ENCODE measurements at places on chromosomes 12 and 14.

DNA sequence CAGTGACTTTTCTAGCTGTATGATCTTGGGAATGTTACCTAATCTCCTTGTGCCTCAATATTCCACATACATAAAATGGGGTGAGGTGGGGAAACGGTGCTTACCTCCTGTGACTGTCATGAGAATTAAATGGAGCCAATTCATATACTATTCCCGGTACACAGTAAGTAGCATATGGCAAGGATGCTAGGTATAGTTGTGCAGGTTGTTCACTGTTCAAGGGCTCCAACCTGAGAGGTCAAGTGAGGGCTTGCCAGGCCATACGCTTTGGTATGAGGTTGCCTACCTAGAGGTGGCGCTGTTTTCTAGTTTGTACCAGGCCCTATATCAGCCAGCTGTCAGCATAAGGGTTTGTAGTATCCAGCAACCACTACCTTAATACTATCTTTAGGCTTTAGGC, 3.6 kb upstream of the BATF start:
- peak; percentile 62 for DNase-seq

DNA sequence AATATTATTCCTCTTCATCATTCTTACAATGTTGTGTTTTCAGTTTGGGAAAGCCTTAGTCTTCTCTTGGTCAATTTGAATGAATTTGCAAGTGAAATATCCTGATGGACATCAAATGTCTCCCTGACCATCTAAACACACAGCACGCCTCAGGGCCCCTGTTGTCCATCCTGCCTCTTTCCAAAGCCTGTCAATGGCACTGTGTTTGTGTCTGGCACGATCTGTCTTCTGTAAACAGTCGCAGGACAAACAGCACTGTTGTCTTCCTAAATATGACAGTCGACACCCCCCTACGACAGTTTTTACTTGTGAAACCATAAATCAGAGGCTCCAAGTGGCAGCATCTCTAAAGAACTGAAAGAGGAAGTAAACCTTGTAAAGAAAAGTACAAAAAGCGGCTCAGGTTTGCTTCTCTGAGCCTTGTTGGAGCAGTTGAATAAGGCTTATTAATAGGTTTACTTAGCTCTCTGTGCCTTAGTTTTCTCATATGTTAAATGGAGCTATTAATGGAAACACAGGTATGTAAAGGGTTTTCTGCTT, 285.8 kb downstream of the NRXN3 start:
- no peak for DNase-seq

DNA sequence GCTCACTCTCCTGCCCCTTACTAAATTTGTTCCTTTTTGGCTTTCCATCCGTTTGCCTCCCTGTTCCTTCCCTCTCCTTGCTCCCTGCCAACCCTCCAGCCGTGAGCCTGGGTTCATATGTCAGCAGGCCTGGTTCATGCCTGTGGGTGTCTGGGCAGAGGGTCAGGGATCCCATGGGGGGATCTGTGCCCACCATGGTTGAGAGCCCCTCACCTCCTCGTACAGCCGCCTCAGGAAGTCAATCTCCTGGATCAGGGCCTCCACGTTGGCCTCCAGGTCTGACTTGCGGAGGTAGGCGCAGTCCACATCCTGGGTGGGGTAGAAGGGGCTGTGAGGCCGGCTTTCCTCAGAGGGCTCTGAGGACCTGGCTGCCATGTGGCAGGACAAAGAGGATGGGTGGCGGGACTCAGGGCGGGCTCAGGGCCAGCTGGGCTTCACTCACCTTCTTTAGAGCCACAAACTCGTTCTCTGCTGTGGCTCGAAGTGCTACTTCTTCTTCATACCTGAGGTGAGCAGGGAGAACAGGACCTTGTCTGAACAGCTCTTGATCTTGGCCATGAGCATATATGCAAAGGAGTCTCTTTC, 3.6 kb downstream of the KRT83 start:
- no peak for DNase-seq

DNA sequence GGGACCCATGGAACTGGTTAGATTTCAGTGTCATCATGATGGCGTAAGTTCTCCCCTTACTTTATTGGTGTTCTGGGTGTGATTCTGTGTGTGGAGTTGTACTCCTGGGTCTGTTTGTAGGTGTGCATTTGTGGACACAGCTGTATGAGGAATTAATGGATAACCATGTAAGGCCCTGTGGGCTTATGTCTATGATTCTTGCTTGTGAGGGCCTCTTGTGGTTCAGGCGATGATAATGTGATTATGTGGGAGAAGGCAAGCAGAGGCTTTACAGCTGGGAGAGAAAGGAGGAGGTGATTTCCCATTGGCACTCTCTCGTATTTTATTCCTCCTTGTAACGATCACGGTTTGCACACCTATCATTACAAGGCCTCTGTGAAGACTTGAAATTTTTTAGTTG, 96.1 kb downstream of the SCN8A start:
- DNase-seq, result no peak

DNA sequence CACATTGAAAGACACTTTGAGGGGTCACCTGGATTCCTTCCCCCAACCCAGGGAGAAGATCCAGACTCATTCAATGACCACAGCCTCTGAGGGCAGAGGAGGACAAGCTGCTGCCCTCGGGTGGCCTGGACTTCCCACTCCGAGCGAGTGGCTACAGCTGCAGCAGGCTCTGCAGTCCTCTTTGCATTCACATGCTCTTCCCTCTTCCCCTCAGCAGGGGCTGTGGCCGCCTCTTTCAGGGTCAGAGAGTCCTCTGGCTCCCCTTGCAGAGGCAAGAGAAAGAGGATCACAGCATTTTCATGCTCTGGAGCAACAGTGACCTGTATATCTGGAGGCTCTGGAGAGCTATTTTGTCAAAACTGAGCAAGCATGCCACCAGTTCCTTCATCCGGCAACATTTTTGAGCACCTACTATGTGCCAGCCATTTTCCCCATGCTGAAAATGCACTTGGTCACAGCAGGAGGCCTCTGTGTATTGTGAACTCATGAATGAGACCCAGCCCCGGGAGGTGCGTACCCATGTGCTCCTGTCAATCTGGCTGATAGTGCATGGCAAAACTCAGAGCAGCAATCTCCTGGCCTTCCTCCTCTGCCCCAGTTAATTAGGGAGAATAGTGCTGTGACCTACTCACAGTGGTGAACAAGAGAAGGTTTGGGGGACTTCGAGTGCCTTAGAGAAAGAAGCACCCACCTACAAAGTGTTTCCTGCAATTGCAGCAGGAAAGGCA, 42.9 kb upstream of the KCNA5 start:
- no peak for DNase-seq

- no peak for DNase-seq
These were observed 12.3 kb downstream of the KCTD10 start for GRCh38 chr12:109464642-109465351.

DNA sequence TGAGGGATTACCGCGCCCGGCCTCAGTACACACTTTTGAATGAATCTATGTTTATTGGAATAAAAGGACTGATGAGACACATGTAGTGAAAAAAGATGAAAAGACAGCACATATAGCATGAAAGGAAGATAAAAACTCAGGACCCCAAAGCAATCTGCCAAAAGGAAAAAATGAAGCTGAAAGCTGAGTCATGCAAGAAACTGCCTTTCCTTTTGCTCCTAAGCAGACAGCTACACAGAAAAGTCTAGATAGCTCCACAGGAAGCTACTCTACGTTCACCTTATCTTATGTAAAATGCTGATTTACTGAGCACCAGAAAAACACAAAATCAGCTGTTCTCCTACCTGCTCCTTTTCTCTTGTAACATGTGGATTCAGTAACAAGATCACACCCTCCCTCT, 128.4 kb downstream of the NTF3 start:
- no peak for DNase-seq
